ENCODE measurements at places on chromosomes 5 and 9.

DNA sequence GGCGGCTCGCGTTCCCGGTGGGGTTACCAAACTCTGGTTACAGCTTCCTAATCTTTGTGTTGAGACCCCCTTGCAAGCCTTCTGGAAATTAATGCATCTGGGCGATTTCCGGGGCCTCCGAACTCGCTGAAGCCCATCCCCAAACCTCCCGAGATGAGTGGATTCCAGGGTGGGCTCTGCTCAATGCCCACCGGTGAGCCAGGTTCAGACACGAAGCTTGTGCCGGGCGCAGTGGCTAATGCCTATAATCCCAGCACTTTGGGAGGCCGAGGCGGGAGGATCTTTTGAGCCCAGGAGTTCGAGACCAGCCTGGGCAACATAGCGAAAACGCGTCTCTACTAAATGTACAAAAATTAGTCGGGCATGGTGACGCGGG, 356 bp upstream of the HACD4 start:
- no peak for DNase-seq

DNA sequence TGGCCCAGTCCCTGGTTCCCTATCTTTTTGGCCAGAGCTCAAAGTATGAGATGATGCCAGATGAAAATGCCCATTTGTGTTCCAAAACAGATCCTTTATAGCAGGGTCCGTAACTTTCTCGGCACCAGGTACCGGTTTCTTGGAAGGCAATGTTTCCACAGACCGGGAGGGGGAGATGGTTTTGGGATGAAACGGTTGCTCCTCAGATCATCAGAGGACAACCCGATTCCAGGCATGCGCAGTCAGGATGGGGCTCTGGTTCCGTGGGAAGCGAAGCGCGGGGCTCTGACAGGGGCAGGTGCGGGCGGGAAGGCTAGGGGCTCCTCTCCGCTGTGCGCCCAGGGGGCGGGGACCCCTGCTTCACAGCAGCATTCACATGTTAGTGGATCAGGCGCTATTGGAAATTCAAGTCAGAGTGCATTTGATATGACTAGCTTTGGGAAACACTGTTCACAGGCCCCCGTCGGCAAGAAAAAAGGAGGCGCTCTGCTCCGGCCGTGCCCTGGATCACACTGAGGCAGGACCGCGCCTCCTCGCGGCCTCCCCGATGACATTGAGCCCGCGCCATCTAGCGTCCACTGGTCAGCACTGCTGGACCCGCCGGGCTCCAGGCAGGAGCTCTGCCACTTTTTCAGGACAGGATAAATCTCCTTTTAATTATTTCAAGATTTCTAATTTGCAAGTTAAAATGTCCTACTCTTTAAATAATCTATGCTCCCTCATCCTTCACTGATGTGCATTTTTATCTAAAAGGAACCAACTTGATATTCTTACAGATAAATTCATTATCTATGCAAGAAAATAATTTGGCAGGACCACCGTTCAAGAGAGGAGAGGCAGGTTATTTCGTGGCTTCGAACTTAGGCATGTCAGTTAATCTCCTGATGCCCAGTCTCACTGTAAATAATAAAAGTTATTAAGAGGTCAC, 190.0 kb downstream of the FANCC start:
- DNase-seq = peak; percentile 20

- DNase-seq = no peak
These were observed 926.3 kb downstream of the TLE4 start for GRCh38 chr9:80498001-80498555.

DNA sequence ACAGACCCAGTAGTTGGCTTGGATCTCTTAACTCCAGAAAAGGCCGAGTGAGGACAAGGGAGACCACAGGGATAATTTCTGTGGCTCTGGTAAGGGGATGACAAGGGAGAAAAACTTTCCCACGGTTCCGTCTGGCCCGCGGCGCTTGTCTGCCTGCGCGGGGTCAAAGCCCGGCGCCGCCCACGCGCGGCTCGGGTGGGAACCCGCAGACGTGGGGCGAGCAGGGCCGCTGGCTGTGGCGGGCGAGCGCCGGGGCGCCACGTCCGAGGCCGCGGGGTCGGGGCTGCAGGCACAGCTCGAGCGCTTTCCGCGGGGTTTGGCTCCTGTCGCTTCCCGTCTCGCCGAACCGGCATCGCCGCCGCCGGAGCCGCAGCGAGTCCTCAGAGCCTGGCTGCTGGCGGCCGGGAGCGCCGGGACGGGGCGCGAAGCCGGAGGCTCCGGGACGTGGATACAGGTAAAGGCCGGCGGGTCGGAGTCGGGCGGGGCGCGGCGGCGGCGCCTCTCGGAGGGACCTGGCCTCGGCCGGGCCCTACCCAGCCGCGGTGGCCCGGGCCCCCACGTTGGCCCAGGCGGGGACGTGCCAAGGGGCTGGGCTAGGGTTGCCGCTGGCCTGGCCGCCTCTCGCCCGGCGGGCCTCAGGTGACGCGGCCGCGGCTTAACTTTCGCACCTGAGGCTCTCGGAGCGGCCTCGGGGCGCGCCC, at the start of gene RNF180:
TSS of gene RNF180 (plus strand) at position 344 of the 701 bp plus-strand sequence. CDS start 34,965 bp downstream, outside the sequence.
- no peak for DNase-seq

DNA sequence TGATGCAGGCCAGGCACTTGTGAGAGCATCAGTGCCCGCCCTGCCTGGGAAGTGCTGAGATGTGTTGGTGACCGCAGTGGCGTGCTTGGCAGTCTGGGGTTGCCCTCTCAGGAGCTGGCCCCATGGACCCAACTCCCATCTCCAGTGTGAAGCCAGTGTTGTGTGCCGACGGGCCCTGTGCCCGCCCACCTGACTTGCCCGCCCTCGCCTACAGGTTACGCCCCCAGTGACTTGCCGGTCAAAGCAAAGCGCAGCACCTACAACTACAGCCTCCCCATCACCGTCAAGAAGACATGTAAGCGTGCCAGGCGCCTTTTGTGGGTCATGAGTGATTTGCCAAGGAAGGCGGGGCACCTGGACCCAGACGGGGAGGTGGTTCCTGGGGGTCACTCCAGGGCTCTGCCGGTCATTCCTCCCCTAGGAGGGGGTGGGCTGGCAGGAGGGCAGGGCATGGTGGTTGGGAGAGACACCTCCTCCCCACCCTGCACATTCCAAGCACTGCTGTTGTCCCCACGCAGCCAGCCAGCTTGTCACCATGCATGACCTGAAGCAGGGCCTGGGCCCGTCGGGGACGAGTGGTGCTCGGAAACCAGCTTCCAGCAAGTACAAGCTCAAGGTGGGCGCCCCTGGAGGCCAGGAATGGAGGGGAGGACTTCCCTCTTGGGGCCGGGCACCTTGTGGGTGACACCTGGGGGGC, 7.4 kb upstream of the CEL start:
- no peak for DNase-seq

- DNase-seq = no peak
These were observed 160.5 kb downstream of the FGF18 start for GRCh38 chr5:171579976-171580411.

GRCh38 chr5:1877103-1878049, 5.3 kb downstream of the IRX4 start:
- DNase-seq = no peak

GRCh38 chr5:75509956-75510355, 1.5 kb downstream of the CERT1 start:
- DNase-seq = no peak

- DNase-seq = no peak
These were observed 12.0 kb downstream of the ENHO start for GRCh38 chr9:34510497-34511468.

DNA sequence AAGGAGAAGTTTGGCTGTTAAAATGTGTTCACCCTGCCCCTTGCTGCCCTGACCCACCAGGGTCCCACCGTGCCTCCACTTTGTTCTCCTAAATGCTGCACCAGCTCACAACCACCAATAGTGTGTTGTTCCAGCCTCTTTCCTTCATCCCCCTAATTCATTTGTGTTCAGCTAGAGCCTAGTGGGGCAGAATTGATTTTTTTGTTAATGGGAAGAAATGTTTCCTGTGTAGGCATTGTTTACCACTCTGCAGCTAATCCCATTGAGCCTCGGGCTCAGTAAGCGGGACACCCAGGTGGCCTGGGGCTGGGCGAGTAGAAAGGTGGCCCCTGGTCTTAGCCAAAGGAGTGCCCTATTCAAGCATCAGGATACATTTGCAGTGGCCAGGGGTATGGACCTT, 127.6 kb downstream of the MVB12B start:
- no peak for DNase-seq

- no peak for DNase-seq
These were observed 1.3 kb downstream of the RANBP3L start for GRCh38 chr5:36300191-36300926.

DNA sequence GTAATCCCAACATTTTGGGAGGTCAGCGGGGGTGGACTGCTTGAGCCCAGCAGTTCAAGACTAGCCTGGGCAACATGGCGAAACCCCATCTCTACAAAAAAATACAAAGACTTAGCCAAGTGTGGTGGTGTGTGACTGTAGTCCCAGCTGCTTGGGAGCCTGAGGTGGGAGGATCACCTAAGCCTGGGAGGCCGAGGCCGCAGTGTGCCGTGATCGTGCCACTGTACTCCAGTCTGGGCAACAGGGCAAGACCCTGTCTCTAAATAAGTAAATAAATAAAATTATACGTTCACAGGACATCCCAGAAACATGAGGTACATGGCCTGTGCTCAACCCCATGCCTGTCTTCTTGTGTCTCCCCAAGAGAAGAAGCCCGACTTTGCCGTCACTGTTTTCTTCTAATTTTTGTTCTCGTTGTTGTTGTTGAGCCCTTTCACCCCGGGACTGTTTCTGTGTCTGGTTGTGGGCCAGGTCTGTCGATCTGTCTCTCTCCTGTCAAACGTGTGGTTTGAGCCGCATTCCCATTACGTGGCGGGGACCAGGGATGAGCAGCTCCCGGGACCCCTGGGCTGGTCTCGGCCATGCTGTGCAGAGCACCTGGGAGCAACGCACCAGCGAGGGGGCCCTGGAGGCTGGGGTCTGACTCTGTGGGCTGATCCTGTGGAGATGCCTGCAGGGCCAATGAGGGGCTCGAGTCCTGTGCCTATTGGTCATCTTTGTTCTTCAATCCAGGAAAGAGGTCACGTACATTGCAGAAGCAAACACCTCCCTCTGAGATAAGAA, 32.2 kb downstream of the NACC2 start:
- DNase-seq = no peak

DNA sequence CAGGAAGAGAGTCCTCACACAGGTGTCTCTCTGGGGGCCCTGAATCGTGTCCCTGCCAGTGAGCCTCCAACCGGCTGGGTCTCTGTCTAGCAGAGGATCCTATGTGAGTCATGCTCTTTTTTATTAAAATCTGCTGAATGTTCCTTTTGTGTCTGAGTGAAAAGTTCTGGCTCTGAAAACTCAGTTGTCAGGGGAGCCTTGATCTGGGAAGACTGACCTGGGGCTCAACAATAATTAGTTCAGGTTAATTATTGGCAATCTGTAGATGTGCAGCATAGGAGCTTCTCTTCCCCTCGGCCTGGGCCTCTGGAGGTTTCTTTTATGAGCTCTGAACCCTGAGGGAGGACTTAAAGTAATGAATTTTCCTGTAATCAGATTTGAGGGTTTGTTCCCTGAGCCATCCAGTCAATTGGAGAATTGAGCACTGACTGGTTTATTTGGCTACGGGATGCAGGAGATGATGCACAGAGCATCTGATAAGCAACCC, 45.2 kb downstream of the ALG2 start:
- no peak for DNase-seq

- DNase-seq = no peak
These were observed 12.5 kb upstream of the FOXE1 start for GRCh38 chr9:97840521-97840920.

GRCh38 chr9:38091310-38092199, 22.5 kb upstream of the SHB start:
- DNase-seq = no peak

GRCh38 chr5:148454576-148454975, 70.8 kb downstream of the FBXO38 start:
- no peak for DNase-seq
